ENCODE measurements at places on chromosomes 6 and 20. TPM values are rescaled to one million over a fixed set of nuclear protein-coding genes. Genes with fewer than 3 reads are reported as not detected.

WFDC9 gene
- not detected for total RNA-seq

LIN28B gene
- total RNA-seq: 0.07 TPM

KHDC1L gene
- not detected for total RNA-seq

CST4 gene
- total RNA-seq: not detected
